ELR (cell line): ENCODE measurements at places on chromosomes 4 and X.

DNA sequence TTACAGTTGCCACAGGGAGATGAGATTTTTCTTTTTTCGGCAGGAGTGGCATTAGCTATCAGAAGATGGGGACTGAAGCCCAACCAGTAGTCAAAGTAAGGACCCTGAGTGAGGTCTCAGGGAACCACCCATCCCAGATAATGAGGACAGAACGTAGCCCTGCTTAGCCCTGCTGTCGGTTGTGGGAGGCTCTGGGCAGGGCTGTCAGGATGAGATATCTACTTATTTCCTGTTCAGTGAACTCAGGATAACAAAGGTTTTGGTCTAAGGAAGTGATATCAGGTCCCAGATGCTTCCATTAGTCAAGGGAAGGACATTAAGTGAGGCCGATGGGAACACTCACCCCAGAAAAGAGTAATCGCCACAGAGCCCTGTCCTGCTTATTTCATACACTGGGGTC is 2.3 kb downstream of the MAGEB16 start:
- DNase-seq, result no peak

DNA sequence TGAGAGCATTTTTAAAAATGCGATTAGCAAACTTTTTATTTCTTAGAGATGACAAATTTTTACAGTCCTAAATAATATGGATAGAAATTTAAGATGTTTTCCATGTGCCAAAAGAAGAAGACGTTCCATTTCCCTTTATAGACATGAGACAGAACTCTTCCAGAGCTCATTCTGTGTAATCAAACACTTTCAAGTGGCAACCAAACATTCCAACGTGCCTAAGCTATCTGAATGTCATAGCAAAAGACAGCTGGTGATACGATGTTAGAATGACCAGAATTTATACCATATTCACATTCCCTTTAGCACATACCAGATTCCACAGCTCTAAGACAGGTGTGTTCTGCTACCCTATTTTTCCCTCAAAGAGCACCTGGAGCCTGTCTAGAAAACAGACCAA is 133.2 kb downstream of the ENOX2 start:
- DNase-seq, result no peak

DNA sequence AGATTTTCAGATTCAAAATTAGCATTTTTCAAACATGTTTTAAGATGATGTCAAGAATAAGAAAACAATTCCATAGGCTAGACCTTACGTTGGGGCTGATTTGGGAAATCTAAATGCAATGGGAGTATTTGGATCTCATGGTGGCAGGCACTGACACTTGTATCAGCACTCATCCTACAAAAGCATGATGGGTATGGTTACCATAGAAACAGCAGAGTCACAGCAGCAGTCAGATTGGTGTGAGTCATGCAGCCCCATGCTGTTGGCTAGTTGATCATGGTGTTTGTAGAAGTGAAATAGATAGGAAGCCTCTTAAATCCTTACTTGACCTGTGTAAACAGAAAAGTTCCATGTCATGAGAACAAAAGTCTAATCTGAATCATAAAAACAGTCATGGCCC is 1637.3 kb upstream of the PABPC4L start:
- peak; percentile 67 for DNase-seq

DNA sequence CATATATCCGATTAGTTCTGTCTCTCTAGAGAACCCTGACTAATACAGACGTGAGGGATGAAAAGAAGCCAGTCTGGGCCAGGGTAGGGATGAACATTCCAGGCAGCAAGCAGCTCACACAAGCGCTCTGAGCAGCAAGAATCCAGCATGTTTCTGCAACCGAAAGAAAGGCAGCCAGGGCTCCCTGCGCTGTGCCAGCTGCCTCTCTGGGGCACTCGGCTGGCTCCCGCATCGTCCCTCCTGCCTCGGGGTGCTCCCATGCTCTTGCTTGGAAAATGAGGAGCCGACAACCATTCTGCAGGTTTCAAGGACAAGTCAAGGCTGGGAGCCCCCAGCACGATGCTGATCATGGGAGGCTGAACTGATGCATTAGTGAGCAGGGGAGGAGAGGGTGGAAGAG is 7.0 kb downstream of the JAKMIP1 start:
- DNase-seq, result no peak

DNA sequence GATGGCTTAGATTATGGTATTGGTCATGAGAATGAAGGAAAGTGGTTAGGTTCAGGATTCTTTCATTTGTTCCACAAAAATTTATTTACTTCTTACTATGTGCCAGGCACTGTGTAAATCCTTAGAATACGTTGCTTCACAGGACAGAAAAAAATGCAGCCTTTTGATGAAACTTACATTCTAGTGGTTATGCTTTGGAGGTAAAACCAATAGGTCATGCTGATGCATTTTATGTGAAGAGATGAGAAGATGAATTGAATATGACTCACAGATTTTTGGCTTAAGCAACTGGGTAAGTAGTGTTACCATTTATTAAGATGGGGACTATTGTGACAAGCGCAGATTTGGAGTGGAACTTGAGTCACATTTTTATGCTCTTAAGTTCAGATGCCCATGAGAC is 165.3 kb downstream of the GLRA2 start:
- DNase-seq, result peak; percentile 37

GRCh38 chr4:188396037-188396436 is 256.8 kb downstream of the TRIML1 start:
- DNase-seq, result no peak

GRCh38 chr4:138567696-138568095 is 325.5 kb upstream of the SLC7A11 start:
- DNase-seq, result no peak

DNA sequence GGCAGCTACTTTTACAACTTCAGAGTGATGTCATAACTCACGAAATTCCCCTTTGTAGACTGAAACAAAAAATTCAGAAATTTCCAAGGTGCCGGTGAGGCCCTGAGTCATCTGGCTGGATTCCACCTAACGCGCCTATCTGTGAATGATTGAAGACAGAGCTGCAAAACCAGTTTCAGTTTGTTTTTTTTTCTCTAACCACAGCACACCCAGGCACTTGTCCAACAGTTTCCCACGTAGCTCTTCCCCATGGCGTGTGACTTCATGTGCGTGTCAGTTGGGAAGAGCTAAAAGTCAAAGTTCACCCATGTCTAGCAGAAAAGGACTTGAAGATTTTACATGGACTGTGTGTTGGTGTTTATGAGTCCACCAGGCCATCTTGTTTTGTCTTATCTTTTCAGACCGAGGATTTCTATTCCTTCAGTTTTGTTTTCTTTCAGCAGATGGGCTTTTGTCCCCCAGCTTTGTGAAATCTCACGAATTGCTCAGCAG is 16.4 kb downstream of the TCEANC start:
- DNase-seq, result peak; percentile 83

DNA sequence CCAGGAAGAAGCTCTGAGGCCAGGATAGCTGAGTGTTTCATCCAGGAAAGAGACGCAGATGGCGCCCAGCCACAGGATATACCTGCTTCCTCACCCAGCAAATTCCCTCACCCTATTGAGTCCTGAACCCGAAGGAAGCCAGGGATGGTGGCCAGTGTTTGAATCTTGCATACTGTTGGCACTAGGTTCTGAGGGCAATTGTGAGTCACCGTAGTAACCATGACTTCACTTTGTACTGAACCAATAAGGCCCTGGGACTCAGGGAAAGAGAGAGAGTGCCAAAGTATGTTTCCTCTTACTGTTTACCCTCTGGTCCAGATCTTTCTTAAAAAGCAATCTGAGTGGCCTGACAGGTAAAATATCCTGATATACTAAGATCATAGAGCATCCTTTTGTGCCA is 25.6 kb upstream of the SMIM10L2A start:
- DNase-seq, result peak; percentile 4

DNA sequence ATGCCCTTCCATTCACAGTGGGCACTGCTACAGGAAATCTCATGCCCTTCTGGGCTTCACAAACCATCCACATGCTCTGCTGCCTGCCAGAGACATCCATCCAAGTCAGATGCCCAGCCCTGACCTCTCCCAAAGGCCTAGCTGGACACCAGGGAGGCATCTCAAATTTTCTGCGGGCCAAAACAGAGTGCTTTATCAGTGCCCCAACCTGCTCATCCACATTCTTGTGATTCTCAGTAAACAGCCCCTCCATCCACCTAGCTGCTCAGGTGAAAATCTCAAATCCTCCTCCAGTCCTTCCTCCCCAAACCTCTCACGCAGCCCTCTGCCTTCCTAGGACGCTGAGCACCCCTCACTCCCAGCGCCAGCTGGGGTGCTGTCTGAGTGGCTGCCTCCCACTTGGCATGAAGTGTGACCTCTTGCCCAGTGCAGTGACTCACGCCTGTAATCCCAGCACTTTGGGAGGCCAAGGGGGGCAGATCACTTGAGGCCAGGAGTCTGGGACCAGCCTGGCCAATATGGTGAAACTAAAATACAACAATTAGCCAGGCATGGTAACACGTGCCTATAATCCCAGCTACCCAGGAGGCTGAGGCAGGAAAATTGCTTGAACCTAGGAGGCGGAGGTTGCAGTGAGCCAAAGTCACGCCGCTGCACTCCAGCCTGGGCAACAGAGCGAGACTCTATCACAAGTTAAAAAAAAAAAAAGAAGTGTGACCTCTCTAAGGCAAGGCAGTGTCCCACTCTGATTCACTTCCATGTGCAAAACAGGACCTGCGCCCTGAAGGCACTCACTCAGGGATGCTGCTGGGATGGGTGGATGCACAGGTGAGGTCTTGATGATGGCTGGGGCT is 1.7 kb upstream of the AFAP1 start:
- peak; percentile 46 for DNase-seq
